Kidney capillary endothelial cell (primary cell): ENCODE measurements at places on chromosomes 4 and X.
A peak's percentile ranks its signal among the peaks of the same experiment; 100 is the strongest.

DNA sequence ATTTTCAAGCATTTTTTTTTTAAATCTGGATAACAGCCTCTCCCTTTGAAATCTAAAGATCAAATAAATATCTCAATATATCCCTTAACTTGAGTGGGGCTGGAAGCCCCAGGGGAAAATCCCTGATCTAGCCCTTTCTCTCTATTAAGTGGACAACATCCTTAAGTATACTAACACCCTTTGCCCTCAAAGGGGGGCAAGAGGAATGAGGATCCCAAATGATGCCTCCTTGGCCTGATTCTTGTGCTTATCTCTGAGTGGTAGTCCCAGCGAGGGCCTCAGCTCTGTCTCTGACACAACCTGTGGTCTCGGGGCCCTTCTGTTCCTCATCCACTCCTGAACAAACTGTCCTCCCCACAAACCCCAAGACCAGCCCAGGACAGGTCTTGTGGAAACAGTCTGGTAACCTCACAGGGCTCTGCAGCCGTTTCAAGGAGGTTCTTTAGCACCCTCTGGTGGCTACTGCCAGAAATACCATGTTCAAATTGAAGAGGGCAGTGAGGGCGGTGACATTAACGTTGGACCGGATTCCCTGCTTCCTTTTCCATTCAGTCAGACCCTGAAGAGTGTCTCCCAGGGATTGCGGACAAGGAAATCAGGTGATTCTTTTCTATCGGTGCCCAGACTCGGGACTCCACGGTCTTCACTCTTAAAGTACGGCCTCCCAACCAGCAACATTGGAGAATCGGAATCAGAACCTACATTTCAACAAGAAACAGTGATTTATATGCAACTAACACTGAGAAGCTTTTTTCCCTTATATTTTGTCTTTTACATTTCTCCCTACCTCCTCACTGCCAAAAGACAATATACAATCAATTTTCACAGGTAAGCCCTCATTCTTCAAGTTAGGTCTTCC is 13.0 kb downstream of the CXCL13 start:
- DNase-seq = peak; percentile 62

DNA sequence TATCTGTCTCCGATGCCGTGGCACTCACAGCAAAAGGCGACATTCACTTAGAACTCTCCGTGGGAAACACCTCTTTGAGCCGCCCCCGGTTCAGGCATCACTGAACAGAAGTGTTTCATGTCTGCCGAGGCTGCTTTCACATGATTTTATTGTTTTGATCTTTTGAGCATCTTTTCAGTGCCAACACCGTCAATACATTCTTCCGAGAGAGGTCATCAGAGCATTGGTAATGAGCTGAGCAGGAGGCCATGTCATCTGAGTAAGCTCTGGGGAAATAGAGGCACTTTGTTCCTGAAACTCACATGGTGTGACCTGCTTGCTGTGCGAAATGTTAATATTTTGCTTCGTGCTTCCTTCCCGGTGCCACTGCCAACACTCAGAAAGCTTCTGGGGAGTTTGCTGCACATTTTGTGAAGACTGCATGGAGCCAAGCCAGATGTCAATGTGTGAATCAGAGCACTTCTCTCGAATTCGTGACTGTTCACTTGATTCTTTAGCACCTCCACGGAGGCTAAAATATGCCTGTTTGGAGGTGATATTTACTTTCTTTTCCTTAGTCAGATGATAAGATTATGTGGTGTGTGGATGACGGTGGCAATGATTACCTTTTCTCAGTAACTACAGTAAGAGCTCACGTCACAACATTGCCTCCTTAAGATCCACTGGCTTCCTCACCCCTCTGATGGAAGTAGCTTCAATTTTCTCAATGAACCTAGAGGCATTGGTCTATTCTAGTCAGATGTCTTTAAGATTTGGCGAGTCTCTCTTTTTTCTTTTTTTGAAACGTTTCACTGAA is 222.3 kb upstream of the HS3ST1 start:
- DNase-seq = no peak

DNA sequence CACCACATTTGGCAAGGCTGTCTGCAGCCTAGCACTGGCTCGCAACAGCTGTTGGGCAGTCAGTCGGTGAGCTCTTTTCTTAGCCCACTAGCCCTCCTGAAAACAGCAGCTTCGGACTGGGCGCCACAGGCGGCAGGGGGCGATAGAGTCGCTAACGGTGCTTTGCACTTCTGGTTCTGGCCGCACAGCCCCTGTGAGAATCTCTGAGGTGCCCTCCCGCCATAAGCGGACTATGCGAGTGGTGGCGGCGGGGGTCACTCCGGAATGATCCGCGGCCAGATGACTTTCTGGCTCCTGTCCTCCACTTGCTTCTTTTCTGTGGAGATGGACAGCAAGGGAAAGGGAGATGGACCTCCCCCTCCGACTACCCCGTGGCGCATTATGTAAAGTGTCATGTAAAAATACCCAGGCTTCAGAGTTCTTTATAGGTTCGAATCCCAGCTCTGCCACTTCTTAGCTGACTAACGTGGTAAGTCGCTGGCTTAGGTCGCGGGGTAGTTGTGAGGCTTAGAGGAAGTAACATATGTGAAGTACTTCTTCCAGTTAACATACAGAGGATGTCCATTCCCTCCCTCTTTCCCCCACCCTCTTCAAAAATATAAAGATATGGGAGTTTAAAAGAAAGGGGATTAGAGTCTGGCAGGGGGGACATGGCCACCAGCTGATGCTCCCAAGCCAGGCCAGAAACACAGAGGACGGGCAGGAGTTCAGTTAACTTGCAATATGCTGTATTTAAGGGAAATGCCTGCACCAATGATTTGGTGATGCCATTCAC is 11.0 kb downstream of the ARHGAP36 start:
- peak; percentile 4 for DNase-seq

- no peak for DNase-seq
Measured at GRCh38 chr4:175350246-175350645, 432.1 kb downstream of the ADAM29 start.

- no peak for DNase-seq
Measured at GRCh38 chr4:167379076-167379835, 145.0 kb upstream of the SPOCK3 start.

- no peak for DNase-seq
Measured at GRCh38 chr4:151979819-151980218, 219.0 kb upstream of the GATB start.

DNA sequence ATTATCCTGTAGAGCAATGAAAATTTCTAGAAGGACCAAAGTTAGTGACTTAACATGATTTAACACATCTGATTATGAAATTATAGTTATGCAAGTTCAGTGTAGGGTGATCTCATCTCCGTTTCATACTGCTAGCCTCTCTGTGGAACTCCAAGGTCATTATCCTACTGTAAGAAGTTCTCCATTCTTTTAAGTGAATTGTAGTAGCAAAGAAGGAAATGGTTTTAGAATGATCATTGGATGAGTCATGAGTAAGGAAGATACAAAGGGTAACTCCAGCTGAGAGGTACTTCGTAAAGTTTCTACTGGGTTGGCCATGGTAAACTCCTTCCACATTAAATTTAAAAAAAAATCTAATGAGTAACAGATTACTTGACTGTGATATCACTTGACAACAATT is 215.0 kb upstream of the GIMD1 start:
- DNase-seq = peak; percentile 96

DNA sequence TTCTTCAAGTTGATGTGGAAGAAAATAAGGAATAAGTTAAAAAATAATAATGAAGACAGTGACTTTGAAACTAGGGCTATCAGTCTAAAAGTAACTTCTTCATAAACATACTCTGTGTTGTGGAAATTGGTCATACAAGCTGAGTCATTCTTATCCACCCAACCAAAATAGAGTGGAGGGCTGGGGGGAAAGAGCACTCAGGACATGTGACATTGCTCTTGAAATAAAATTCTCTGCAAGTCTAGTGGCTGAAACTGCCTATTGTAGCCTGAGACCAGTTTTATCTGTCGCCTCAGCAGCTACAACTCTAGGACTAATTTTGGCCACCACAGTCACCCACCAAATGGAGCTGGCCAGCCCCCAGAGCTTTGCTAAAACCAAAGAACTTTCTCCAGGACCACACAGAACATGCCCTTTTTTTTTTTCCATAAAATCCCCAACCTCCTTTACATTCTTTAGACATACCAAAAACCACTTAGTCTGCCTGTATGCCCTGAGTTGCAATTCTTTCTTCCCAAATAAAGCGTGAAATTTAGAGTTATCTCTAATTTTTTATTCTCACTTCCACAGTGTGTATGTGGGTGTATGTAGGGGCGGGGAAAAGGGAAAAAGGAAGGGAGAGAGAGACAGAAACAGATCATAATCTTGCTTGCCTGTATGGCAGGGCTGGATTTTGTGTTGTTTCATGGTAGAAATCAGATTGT is 23.0 kb upstream of the SLC25A4 start:
- no peak for DNase-seq

GRCh38 chrX:13932416-13932815 is 97.3 kb downstream of the GEMIN8 start:
- no peak for DNase-seq

DNA sequence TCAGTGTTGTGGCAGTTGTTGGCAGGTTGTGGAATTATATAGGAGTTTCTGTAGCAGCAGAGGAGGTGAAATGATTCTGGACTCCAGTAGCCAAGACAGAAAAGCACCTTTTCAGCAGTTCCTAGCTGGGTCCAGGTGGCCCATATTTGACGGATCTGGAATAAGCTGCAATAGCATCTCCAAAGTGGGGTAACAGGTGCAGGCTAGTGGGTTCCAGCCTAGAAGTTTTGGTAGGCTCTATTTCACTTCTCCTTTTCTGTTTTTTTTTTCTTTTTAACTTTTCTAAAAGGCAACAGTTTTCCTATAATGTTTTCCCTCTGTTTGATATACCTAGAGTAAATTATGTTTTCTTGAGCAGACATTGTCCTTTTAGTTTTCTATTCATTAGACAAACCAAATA is 392.5 kb downstream of the C4orf33 start:
- no peak for DNase-seq

- DNase-seq = no peak
Measured at GRCh38 chr4:88021824-88022223, 14.4 kb downstream of the PKD2 start.

- no peak for DNase-seq
Measured at GRCh38 chrX:108250654-108251579, 159.3 kb downstream of the ATG4A start.

DNA sequence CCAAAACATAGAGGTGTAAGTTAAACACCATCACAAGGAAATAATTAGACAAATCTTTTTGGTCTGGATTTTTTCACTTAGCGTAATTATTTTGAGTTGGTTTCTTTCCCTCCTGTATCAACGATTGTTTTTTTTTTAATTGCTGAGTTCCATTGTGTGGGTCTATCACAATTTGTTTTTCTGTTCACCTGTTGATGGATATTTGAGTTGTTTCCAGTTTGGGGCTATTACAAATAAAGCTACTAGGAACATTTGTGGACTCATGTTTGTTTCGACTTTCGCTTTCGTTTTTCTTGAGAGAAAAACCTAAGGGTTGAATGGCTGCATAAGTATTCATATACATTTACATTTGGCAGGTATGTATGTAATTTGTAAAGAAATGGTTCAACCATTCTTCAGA is 20.4 kb upstream of the FBXW7 start:
- no peak for DNase-seq

DNA sequence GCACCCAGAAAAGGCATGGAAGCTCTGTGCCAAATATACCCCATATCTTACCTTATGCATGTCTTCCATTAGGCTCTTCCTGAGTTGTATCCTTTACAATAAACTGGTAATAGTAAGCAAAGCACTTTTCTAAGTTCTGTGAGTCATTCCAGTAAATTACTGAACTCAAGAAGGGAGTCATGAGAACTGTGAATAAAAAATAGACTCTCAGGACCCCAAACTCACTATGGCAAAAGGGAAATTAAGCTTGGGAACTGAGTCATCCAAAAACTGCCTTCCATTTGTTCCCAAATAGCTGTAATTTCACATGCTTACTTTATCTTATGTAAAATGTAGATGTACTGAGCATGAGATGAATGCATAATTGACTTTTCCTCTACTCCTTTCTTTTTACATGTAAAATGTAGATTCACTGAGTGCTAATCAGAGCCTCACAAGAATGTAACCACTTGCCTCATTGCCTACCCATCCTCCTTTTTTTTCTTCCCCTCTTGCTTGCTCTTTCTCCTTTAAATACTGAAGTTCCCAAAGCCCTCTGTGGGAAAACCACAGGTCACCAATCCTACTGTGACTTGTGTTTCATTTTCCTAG is 8.1 kb downstream of the TCEAL3 start:
- DNase-seq = no peak

GRCh38 chr4:17094159-17094875 is 195.9 kb upstream of the LDB2 start:
- DNase-seq = no peak

DNA sequence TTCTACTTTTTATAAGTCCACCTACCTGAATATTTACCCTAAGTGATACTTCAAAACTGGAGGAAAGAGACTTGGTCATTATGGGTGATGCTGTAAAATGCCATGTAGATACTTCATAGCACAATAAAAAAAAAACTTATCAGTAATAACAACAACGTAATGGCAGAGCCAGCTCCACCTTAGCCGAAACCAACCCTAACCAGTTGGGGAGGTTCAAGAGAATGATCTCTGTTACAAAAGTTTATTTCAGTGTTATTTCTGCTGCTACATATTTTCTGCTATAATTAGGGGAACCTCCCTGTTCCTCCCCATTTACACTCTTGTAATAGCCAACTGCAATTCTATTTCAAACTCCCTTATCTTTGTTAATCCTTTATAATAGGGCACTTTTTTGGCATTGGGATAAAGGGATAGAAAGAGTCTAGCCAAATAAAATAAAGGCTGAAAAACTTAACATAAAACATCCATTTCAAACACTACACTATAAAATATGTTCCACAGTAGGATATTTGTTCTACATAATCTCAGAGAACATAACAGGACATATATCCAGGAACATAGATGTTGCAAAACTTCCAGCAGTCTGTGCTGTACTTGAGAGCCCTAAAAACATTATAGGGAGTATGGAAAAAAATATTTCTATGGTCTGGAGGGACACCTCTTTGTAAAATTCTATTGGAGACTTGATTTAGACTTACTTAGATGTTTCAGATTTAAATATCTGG is 138.7 kb upstream of the POF1B start:
- DNase-seq = no peak

DNA sequence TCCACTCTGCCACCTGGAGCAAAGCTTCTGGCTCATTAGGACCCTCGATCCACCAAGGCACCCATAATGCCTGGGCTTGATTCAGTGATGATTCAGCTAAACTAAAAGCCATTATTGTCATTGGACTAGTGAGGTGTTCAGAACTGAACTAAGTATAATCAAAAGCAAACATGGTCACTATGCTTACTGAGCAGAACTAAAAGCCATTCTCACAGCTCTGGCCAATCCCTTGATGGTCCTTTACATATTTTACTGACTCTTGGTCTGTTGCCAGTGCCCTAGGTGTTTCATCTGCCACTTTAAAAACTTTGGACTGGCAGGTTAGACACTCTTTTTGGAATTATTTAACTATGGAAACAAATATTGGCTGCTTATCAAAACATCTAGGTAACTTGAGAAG is 703.5 kb downstream of the FAT4 start:
- DNase-seq = no peak

DNA sequence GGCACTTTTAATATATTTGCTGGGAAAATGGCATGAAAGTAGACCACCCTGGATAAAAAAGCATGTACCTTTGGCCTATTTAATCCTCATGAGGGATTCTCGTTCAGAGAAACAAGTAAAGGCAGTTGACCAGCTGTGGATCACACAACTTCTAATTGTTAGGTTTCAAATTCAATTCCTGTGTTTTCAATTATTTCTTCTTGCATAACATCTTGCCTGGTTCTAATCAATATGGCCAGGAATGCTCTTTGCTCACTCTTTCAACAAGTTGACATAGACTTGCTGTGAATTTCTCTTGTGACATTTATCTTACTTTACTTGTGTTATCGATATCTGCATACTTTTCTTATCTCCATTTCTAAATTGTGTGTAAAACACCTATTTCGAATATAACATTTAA is 211.8 kb downstream of the SLC7A11 start:
- DNase-seq = no peak
